Mesothelial cell of epicardium (in vitro differentiated cells): ENCODE measurements at places on chromosomes 3 and 15.

DNA sequence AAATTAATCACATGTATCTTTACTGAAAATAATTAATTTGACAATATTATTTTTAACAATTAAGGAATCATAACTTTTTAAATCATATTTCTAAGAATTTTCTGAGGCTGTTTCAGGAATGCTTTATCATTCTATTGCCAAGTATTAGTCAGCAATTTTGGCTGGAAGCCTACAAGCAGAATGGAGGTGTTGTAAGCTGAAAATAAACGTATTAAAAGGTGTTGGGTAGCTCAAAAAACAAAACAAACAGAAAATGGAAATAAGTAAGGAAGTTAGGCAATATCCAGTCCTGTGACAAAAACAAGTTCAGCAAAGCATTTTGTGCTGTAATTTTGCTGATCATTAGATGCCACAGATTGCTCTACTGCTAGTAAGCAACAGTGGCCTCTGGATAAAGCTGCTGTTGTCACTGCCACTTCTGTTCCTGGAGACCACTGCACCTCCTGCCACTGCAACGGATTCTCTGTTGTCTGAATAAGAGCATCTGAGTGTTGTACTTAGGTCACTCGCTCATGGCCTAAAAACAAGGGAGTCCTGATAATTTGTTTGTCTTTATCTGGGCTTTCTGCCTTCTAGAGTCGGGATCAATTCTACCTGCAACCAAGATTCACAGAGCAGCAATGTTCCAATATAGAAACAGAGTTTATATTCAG, 63.5 kb upstream of the SLITRK3 start:
- H3K4me1 ChIP-seq, result no peaks in the 10 kb centered on the region
- H3K27ac ChIP-seq, result no peak overlapping the region
- no peak overlapping the region for H3K4me3 ChIP-seq
- no peaks in the 10 kb centered on the region for H3K36me3 ChIP-seq
- no peak for DNase-seq
- H3K27me3 ChIP-seq, result no peaks in the 10 kb centered on the region

DNA sequence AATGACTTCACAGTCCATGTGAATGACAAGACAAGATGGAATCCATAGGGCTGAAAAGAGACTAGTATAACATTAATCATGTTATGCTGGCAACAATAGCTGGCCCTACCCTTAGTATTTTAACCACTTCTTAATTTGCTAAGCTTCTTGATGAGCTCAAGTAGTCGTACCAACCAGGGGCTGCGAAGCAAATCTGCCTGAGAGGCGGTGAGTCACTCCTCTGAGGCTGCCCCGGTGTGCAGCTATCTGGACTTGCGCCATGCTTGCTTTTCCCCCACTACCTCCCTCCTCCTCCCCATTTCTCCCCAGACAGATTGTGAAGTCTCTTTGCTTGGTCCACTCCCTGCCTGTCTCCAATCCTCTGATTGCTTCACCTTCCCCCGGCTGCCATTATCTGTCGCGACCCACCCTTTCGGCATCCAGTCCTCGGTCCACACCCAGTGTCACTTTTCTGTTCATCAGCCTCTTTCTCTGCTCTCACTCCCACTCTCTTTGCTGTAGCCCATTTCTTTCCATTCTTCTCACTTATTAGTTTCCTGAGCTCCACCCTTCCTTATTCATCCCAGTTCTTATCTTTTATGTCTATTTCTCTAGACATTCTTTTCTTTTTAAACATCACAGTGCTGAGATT, 42.7 kb downstream of the DUT start:
- H3K4me3 ChIP-seq, result no peak overlapping the region
- DNase-seq, result no peak
- H3K36me3 ChIP-seq, result no peaks in the 10 kb centered on the region
- H3K27ac ChIP-seq, result no peak overlapping the region

- DNase-seq, result no peak
- H3K36me3 ChIP-seq, result no peaks in the 10 kb centered on the region
- no peaks in the 10 kb centered on the region for H3K27me3 ChIP-seq
- H3K4me1 ChIP-seq, result no peaks in the 10 kb centered on the region
- no peak overlapping the region for H3K4me3 ChIP-seq
- H3K27ac ChIP-seq, result no peak overlapping the region
These were observed 564.9 kb upstream of the ZNF385D start for GRCh38 chr3:22315925-22316324.

DNA sequence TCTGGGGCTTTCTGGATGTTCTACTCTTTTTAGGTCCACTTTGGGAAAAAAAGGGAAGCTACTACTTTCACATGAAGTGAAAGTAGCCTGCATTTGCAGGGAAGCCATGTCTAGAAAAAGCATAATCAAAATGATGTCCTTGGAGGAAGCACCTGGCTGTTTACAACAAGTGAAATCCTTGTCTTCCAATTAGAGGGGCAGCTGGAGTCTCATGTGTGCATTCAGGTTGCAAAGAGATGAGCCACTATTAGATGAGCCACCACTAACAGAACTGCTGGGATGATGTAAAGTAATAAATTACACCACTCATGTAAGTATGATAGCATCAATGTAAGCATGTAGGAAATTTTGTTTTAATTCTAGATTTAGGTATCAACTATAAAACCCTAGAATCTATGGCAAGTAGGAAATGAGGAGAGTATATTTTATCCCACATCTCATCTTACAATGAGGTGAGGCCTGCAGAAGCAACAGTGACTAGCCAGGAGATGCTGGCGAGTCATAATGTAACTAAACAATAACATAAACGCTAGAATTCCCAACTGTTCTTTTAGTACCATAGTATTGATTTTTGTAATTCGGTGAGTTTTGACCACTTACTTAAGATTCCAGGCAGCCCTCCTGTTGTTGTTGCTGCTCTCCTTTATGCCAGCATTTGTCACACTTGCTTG, 75.9 kb downstream of the TMEM108 start:
- no peak overlapping the region for H3K27ac ChIP-seq
- H3K4me3 ChIP-seq, result no peak overlapping the region
- H3K27me3 ChIP-seq, result no peaks in the 10 kb centered on the region
- no peaks in the 10 kb centered on the region for H3K36me3 ChIP-seq

GRCh38 chr3:178618197-178618596, 82.0 kb downstream of the KCNMB2 start:
- H3K4me3 ChIP-seq, result no peak overlapping the region
- no peak for DNase-seq
- peaks cover 2% of the 10 kb centered on the region for H3K4me1 ChIP-seq
- H3K27ac ChIP-seq, result no peak overlapping the region
- no peaks in the 10 kb centered on the region for H3K27me3 ChIP-seq
- H3K36me3 ChIP-seq, result peaks cover 8% of the 10 kb centered on the region

GRCh38 chr15:32649342-32649741, 7.8 kb downstream of the SCG5 start:
- no peaks in the 10 kb centered on the region for H3K27me3 ChIP-seq
- H3K36me3 ChIP-seq, result no peaks in the 10 kb centered on the region
- peaks cover 41% of the 10 kb centered on the region for H3K4me1 ChIP-seq
- H3K4me3 ChIP-seq, result no peak overlapping the region

- H3K4me3 ChIP-seq, result no peak overlapping the region
- DNase-seq, result no peak
- H3K4me1 ChIP-seq, result peaks cover 14% of the 10 kb centered on the region
- no peak overlapping the region for H3K27ac ChIP-seq
- H3K36me3 ChIP-seq, result peaks cover 1% of the 10 kb centered on the region
These were observed 61.0 kb upstream of the PAQR5 start for GRCh38 chr15:69237718-69238117.
